OCI-M1 (cell line): ENCODE measurements at places on chromosomes 11 and 22.

DNA sequence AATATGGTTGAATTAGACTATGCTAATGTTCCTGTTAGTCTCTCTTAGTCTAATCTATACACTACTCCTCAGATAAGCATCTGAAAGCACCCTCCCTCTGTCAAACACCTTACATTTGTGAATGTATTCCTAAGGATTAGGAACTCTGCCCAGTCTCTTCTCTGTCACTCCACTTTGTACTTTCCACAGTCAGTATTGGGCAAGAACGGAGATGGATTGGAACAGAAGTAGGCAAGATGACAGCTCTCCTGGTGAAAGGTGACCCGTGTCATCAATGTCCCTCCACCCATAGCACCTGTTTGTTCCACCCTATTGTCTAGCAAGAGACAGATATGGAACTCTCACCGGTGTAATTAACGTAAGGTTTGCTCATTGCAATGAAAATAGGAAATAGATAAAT lies 613.8 kb downstream of the CNTN5 start:
- DNase-seq = no peak

DNA sequence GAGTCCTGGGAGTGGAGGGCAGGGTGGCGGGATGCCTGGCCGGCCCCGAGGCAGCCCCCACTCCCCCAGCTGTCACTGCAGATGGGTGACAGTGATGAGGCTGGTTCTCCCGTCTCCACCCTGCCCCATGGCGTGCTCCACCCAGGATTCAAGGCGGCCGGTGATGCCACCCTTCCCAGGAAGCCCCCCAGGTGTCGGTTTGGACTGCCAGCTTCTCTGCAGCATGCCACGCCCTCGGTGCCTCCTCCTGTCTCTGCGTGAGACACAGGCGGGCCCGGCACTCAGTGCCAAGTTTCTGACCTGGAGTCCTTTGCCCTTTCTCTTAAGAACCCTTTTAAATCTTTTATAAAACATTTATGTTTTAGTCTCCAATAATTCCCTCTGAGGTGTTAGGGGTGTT lies 71.5 kb downstream of the MPPED1 start:
- no peak for DNase-seq

DNA sequence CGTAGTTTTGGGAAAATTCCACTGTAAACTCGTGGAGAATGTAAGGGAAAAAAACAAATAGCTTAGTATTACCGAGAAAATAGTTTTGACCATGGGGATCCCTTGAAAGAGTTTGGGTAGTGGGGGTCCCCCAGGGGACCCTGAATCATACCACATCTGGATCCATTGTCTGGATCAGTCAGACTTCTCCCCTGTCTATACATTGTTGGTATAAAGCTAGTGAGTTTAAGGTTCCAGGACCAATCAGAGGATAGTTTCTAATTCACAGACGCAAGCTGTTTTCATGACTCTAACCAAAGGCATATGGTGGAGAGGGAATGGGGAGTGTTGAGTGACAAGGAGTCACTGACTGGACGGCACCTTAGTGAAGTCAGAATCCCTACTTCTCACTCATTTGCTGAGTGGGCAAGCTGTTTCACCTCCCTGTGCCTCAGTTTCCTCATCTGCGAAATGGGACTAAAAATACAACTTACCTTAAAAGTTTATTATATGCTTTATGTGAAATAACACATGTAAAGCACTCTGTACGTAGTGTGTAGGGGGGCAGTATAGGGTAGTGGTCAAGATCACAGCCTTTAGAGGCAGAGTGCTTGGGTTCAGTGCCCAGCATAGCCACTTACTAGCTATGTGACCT lies 90.2 kb downstream of the TRAF6 start:
- no peak for DNase-seq

GRCh38 chr11:101707477-101707876 lies 123.7 kb upstream of the TRPC6 start:
- no peak for DNase-seq
